ENCODE measurements at places on chromosomes 13 and 19.

DNA sequence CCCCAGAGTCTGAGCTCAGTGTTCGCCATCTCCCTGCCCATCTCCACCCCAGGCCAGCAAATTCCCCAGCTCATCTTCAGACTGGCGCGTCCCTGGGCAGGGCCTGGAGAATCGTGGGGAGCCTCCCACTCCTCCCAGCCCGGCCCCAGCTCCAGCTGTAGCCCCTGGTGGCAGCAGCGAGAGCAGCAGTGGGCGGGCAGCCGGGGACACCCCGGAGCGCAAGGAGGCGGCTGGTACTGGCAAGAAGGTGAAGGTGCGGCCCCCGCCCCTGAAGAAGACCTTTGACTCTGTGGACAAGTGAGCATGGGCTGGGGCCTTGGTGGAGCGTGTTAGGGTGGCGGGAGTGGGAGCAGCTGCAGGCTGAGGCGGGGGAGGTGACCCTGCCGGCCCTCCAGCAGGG lies 8.4 kb upstream of the PRR19 start:
- DNase-seq = no peak

DNA sequence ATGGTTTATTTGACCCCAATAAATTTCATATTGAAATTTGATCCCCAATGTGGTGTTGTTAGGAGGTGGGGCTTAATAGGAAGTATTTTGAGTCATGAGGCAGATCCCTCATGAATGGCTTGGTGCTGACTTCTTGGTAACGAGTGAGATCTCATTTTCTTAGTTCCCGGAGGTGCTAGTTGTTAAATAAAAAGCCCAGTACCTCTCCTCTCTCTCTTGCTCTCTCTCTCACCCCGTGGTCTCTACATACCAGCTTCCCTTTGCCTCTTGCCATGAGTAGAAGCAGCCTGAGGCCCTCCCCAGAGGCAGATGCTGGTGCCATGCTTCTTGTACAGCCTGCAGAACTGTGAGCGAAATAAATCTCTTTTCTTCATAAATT lies 39.4 kb upstream of the KATNAL1 start:
- DNase-seq = no peak

DNA sequence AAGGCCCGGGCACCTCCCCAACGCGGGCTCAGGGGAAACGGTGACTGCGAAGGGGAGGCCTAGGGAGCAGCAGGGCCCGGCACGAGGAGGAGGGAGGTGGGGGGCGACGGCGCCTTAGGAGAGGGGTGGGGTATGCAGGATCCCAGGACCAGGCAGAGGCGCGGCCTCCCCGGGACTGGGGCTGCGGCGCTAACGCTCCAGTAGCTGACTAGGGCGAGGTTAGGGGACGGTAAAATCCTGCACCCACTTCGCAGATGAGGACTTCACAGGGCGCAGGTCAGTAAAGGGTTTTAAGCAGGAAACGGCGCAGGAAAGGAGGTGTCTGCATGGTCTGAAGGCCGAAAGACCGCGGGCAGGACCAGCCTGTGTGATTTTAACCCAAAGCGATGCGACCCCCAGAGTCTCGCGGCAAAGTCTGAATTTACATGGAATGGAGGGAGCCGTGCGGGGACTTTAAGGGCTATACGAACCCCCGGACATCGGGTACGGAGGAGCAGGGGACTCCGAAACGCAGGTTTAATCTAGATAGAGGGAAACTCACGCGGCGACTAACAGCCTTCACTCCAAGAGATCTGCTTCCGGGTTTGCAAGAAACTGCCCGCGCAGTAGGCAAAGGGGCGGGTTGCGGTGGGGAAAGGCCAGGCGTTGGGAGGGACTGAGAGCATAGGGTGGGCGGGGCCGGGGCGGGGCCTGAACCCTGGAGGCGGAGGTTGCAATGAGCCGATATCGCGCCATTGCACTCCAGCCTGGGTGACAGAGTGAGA lies at the start of gene ZNF665:
ZNF665 (minus strand) TSS at position 588 of the 764 bp plus-strand sequence. CDS start 10,460 bp downstream, outside the sequence.
- DNase-seq = peak; percentile 27

- DNase-seq = no peak
Observed at GRCh38 chr13:82698941-82699340, 1183.3 kb downstream of the SLITRK1 start.

DNA sequence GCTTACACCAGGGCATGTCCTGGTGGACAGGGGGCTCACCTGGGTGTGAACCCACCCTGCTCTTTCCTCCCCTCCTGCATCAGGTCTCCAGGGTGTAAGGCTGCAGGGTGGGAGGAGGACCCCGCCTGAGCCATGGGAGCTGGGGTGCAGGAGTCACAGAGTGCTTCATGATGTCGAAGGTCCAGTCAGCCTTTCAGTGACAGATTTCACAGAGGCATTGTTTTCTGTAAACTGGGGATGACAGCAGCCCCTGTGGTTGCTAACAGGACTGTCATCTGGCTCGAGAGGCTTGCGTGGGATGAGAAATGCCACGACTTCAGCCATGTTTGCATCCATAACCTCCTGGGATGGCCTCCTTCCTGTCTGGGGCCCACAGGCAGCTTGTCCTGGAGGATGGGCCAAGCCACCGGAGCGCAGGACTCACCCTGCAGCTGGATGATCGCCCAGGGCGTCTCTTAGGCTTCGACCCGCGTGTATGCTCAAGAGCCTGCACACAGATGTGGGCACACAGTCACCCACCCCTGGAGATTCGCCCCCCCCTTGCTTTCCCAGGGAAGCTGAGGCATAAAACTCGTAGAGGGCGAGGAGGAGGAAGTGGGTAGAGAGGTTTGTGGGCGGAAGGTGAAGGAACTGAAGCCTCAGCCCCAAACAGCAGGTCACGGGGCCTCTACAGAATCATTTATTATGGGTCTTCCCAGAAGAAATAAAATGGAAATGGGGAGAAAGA lies 4.9 kb downstream of the NANOS3 start:
- no peak for DNase-seq

- DNase-seq = no peak
Observed at GRCh38 chr19:11465600-11465999, 15.2 kb downstream of the ELAVL3 start.

- DNase-seq = no peak
Observed at GRCh38 chr13:73808318-73808717, 325.9 kb downstream of the KLF12 start.

- DNase-seq = no peak
Observed at GRCh38 chr13:23833733-23834611, 55.2 kb downstream of the MIPEP start.

DNA sequence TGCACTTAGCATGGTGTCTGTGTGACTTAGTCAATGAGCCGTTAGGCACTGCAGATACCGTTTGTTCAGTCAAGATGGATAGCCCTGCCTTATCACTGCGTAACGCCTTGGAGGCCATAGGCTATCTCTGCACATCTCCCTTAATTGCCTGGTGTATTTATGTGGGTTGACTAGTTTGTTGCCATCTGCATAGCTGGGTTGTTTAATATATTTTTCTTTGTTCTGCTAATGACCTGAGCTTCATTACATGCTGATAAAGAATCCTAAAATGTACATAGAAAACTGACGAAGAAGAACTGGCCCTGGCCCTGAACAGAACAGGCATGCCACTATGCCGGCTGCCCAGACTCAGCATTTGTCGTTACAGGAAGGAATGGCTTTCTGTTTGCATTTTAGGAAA lies 297.8 kb downstream of the SHISA2 start:
- DNase-seq = no peak

DNA sequence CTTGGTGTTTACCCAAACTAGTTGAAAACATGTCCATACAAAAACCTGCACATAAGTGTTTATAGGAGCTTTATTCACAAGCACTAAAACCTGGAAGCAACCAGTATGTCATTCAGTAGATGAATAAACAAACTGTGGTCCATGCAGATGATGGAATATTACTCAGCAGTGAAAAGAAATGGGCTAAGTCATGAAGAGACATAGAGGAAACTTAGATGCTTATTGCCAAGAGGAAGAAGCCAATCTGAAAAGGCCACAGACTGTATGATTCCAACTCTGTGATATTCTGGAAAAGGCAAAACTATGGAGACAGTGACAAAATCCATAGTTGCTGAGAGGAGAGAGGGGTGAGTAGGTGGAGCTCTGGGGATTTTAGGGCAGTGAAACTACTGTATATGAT lies 38.8 kb upstream of the MCF2L start:
- DNase-seq = no peak

- no peak for DNase-seq
Observed at GRCh38 chr13:74202129-74202813, 68.1 kb upstream of the KLF12 start.

DNA sequence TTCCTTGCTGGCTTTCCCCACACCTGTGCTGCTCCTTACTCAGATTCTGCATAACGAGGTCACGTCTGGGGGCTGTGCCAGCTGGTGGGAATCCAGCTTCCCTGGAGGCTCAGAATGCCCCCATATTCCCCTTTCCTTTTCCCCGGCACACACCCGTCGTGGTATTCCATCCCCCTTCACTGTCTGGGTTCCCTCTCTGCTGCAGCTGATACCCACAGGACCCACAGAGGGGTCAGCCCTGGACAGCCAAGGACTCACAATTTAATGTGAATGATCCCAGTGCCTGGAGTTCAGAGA lies 4.2 kb upstream of the MYH14 start:
- DNase-seq = no peak

- no peak for DNase-seq
Observed at GRCh38 chr13:106651442-106651841, 83.5 kb upstream of the ARGLU1 start.

DNA sequence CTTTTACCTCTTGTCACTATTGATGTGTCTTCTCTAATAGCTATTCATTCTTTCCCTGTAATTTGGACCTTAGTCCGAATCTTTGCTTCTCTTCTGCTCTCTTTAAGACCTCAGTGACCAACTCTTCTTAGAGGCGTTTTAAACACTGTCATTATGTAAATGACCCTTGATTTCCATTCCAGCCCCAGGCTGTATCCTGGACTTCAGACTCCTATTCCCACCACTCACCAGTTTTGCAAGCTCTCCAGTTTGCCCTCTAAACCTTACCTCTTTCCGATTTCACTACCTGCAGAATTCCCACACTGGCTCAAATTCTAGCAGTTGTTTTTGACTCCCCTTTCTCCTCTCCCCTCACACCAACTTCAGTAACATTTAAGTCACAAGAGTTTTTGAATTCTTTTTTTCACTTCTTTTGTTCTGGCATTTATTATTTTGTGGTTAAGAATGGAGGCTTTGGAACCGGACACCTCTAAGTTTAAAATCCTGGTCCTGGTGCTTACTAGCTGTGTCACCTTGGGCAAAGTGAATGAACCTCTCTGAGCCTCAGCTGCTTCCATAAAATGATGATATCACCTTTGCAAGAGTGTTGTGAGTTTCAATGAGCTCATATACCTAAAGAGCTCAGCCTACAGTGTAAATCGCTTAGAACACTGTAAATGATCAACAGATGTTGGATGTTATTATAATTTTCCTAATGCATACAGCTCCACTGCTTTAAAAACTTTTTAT lies 13.6 kb upstream of the HMGB1 start:
- DNase-seq = no peak

GRCh38 chr19:5717215-5717935 lies 2.6 kb downstream of the LONP1 start:
- DNase-seq = no peak

- peak; percentile 96 for DNase-seq
Observed at GRCh38 chr19:44891016-44891882, at the start of gene TOMM40. TSS of gene TOMM40 (plus strand) at chr19:44891254. CDS start at chr19:44891416, 162 bp downstream.

GRCh38 chr13:47455626-47456025 lies 545.4 kb downstream of the SUCLA2 start:
- DNase-seq = no peak

DNA sequence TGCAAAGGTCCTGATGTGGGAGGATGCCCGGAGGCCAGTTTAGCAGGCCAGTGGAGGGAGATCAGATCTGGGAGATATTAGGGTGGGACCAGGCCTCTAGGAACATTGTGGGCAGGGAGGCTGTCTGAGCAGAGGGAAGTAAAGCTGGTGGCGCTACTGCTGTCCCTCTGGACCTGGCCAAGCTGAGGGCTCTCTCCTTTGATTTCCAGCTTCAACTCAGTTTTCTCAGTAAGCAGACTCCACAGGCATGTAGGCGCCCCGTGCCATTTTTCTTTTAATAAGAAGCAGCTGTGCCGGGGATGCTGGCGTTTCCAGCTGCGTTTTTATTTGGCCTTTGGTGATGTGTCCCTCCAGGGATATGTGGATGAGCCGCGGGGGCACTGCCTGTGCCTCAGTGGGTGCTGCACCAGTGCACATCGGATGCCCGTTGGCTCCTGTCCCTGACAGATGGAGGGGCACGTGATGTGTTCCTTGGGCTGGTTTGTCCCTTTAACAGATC lies 6.7 kb downstream of the DNM2 start:
- DNase-seq = no peak

- no peak for DNase-seq
Observed at GRCh38 chr13:51148952-51149573, 38.0 kb upstream of the C13orf42 start.

- DNase-seq = no peak
Observed at GRCh38 chr13:51225029-51225428, 2.8 kb downstream of the FAM124A start.

DNA sequence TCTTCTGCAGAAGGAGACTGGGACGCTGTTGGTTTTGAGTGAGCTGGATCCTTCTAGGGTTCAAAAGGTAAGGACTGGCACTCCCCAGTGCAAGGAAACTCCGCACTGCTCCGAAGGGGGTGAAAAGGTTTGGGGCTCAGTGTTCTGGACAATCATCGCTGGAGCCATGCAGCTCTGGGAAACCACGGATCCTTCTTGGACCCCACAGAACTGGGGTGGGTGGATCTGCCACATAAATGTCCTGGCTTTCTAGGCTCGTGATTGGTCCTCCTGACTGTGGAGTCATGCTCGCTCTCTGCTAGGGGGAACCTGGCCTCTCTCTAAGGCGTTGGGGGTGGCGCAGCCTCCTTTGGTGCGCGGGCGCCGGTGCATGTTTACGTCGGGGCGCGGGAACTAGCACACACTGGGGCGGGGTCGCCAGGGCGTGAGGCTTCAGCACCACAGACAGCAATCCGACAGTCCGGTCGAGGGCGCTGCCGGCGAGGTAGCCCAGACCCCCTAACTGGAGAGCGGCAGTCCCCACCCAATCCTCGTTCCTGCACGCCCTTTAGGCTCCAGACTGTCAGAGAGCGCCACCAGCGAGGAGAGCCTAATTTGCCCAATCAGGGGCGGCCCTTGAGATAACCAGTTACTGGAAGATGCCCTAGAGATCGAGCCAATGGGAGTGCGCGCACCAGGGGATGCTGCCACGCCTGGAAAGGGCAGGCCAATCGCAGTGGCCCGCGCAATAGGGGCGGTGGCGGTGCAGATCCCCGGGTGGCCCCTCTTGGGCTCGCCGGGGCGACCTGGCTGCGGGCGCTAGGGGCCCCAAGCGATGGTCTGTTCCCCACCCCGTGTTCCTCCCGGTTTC lies 913 bp upstream of the ELAVL3 start:
- peak; percentile 52 for DNase-seq

GRCh38 chr13:100828226-100828625 lies 153.6 kb upstream of the TMTC4 start:
- DNase-seq = no peak

DNA sequence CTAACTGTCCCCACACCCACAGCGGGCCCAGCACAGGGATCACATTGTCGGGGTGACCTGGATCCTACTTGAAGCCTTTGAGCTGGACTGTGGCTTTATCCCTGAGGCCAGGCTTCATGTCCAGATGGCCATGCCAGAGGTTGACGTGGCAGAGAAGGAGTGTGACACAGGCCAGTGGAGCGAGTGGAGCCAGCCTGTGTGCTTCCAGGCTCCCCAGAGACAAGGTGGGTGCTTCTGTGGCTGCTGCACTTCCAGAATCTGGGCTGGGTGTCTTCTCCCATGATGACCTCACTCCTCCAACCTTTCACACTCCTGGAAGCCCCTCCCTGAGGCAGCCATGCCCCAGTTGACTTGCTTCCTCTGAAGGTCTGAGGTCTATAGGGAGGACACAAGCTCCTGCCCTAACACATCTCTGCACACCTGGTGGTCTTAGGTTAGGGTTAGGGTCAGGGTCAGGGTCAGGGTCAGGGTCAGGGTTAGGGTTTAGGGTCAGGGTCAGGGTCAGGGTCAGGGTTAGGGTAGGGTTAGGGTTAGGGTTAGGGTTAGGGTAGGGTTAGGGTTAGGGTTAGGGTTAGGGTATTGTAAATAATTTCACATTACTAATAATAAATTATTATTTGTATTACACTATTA lies 13.1 kb upstream of the MZF1 start:
- no peak for DNase-seq

All from stimulated activated CD4-positive, alpha-beta T cell treated with anti-CD3 and anti-CD28 coated beads, TNF-alpha, amount 100 ng/mL, for 4 hours (primary cell).